ENCODE measurements at places on chromosomes 3 and 15.
A peak's percentile ranks its signal among the peaks of the same experiment; 100 is the strongest.

GRCh38 chr15:78763796-78764241, 47.4 kb downstream of the ADAMTS7 start:
- no peak for DNase-seq

GRCh38 chr3:57166660-57167059, 1.5 kb upstream of the IL17RD start:
- DNase-seq: no peak

DNA sequence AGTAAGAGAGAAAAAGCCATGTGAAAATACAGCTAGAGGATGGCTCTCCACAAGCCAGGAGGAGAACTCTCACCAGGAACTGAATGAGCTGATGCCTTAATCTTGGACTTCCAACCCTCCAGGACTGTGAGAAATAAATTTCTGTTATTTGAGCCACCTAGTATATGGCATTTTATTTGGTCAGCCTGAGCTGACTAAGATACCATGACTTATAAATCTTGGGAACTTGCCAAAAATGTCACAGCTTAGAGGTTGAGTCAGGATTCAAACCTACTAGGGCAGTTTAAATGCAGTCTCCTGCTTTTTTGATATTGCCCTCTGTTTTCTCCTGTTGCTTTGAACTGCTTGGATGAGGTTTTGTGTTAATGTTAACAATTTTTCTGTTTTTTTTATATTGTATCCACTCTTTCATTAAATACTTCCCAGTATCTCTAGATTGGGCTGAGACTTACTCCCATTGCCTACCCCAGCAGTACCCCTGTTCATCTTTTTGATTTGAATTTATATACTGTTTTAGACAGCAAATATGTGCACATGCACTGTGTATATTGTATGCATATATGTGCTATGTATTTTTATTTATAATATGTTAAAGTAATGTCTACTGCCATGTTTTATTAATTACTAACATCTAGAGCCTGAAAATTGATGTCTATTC, 1223.2 kb downstream of the OTOL1 start:
- DNase-seq: no peak

DNA sequence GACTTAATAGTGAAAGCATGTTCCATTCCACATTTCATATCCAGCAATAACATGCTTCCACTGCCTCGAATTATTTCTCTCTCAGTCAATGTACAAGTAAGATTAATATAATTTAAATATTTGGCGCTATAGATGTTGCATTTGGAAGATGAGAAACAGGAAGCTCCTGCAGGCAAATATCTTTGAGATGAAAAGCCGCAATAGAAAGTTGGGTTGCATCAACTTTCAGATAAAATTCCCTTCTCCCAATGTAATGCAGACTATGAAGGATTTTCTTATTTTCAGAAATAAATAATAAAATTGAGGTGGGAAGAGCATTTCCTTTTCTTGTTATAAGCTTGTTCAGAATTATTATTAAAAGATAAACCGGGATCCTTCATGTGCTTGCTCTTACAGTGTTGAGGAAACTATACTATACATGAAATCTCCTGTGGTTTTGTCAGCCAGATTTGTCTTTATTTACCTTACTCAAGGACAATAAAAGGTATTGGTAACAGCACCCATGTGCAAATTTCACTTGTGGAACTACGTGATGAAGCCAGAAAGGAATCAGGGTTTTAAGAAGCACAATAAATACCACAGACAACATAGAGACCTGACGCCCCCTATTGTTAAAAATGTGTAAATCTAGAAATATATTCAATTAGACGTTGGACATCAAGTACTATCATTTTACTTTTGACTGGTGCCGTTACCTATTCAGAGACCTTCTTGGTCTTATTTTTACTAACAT, 307.0 kb downstream of the ARPP21 start:
- peak; percentile 35 for DNase-seq

GRCh38 chr3:188468196-188468595, 314.2 kb downstream of the LPP start:
- DNase-seq: no peak

GRCh38 chr3:162385387-162385786, 888.8 kb downstream of the OTOL1 start:
- DNase-seq: no peak

GRCh38 chr3:62110443-62111225, 262.7 kb downstream of the FEZF2 start:
- DNase-seq: no peak

DNA sequence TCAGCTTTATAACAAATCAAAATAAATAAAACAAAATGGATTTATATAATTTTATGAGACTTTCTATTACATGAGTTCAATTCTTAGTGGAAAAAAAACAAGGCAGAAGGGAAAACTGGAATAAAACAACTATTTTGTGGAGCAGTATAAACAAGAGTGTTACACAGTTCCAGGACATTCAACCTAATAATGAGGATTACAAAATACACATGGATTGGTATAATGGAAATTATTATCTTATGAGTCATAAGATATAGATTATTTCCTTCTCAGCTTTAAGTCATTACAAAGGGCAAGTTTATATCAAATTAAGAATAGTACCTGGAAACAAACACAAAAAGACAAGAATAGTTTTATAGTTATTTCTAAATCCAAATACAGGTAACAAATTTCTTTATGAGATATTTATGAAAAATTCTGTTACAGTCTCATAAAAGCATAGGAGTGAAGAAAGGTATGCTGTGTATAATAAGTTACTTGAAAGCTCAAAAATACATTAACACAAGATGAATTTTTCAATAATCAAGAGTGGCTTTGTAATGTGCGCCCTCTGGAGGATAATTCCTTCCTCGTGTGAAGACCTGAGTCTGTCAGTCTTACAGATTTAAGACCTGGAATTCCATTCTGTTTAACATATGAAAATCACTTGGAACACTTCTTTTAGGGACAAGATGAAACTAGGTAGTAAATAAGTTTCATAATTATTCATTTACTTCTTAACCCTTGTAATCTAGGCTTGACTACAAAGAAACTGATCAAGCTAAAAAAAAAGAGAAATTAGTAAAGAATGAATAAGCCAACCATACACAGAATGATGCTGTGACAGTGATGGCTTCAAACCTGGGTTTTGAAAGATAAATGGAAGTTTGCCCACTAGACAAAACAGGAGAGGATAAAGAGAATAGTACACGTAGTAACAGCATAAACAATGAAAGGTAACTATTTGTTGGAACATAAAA, 9.5 kb downstream of the COPS2 start:
- peak; percentile 78 for DNase-seq

DNA sequence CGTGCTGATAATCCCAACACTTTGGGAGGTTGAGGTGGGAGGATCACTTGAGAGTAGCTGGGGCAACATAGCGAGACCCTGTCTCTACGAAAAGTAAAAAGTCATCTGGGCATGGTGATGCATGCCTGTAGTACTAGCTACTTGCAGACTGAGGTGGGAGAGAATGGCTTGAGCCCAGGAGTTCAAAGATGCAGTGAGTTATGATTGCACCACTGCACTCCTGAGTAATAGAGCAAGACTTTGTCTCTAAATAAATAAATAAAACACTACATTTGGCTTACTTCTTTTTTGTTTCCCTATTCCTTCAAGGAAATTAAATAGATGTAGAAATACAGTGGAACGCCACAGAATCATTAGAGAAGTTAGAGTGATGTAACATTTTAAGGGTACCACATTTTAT, 20.1 kb upstream of the LDHAL6B start:
- no peak for DNase-seq

DNA sequence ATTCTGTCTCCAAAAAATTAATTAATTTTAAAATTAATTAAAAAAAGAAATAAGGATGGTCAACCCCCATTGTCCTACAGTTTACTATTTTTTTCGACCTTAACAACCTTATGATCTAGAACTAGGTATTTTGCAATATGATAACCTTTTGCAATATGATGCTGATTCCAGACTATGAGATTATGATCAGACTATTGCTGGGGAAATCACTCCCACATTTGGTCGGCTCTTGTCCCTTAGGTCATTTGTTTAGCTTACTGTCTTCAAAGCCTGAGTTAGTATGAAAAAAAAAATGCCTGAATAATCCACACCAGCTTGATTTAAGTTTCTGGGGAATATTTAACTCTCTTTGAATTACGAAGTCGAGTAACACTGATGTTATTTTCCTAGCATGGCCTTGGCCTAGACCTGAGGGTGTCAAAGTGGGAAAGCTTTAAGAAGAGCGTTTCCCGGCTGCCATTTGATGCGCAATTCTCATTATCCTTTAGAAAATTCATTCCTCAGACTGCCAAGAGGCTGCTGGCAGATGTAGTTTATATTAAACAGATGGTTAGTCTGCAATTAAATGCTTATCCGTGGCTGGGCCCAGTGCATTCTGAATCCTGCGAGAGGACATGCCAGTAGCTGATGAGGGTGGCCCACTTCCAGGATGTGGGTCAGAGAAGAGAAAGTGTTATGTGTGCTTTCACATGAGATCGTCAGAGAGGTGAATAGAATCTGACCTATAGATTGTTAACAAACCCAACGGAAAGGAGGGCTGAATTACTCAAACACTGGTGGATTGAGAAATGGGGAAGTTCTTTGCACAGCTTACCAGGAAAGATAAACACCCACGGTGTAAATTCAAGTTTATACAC, 496.0 kb upstream of the THBS1 start:
- DNase-seq: peak; percentile 4

DNA sequence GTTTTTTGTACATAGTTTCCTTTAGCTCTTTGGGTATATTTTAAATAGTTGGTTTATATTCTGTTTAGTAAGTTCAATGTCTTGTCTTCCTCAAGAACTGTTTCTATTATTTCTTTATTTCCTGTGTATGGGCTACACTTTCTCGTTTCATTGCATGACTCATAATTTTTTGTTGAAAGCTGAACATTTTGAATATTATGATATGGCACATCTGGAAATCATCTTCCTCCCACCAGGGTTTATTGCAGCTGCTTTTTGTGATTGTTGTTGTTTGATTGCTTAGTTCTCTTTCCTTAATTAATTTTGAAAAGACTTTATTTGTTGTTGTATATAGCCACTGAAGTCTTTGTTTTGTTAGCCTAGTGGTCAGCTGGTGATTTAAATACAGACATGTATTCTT, 43.8 kb downstream of the LSM3 start:
- no peak for DNase-seq

GRCh38 chr3:81352867-81353266, 408.6 kb downstream of the GBE1 start:
- DNase-seq: peak; percentile 36

- DNase-seq: no peak
Measured at GRCh38 chr15:90046911-90047392, 45.8 kb downstream of the ZNF710 start.

GRCh38 chr15:47184908-47185801, 532.1 kb upstream of the SEMA6D start:
- no peak for DNase-seq

DNA sequence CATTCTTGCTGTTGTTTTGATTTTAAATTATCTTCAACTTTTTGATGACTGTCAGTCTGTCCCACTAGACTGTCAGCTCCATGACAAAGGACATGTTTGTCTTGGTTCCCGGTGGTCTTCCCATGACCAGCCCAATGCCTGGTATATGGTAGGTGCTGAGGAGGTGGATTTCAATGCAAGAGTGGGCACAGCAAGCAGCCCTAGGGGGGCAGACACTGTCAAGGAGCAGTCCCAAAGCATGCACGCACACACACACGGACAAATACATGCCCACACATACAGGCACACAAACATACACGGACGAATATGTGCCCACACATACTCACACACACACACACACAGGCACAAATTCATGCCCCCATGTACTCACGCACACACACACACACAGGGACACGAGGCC, 12.0 kb downstream of the KLF15 start:
- DNase-seq: no peak

GRCh38 chr3:24351779-24352469, 142.7 kb downstream of the THRB start:
- peak; percentile 37 for DNase-seq

- no peak for DNase-seq
Measured at GRCh38 chr3:170585008-170585936, 603 bp downstream of the SLC7A14 start.

DNA sequence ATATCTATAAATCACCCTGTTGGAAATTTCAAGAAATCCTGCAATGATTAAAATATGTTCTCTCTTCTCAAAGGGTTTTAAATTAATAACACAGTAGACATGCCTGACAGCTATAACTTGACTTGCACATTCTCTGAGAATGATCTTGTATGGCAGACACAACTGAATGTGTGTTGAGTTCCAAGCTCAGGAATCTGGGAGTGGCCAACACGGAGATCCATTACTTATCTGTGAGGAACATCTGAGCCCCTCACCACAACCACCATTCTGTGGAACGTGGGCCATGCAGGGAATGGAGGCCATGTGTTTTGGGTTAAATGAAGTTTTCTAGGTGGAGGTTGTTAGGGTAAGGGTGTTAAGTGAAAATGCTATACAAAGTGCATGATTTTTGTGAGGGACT, 105.3 kb upstream of the CHMP2B start:
- no peak for DNase-seq

DNA sequence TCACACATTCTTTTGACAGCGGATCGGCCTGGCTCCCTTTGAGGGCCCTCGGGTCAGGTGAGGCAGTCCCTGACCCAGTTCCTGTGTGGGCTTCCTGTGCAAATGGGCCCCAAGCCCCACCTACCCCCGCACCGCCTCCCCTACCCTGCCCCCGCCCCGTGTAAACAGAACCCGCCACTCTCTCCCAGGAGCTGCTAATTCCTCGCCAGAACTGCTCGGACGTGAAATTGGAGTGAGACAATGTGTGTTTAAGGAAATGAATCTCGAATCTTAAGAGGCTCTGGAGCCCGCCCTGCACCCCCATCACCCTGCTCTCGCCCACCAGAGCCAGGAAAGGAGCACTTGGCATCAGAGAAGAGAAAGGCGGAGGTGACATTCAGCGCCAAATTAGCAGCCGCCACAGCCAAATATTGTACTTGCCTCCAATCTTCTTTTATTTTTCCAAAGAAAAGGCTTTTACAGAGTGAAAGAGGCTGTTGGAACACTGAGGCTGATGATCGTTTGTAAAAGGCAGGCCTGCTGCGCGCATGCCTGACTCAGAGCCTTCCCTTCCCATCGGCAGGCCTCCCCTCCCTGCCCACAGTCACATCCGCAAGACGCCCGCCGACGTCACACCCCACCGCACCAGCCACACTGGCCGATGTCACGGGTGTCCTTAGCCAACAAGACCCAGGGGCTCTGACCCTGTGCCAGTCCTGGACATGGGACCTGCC, 53.1 kb downstream of the CACNA2D2 start:
- DNase-seq: peak; percentile 64

DNA sequence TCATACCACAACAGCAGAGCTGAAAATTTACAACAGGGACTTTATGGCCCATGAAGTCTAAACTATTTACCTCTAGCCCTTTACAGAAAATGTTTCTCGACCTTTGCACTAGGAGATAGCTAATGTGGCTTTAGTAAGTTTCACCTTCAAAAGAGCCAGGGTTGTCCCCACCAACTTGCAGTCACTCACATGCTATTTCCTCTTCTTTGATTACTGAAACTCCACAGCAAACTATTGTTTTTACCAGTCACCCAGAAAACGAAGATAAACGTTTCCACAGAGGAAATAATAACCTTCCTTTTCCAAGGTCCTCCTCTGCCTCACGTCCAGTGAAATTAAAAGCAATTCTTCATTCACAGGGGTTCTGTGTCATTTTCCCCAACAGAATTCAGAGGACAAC, 48.2 kb downstream of the WWTR1 start:
- DNase-seq: no peak

Data from Ammon's horn (tissue), 1 donor.